A549 treated with AZD2906 at 1 μM for 4 hours (cell line): ENCODE measurements at places on chromosomes 7 and 10. TPM values are rescaled to one million over a fixed set of nuclear protein-coding genes. Genes with fewer than 3 reads are reported as not detected.

TBC1D12 gene
- total RNA-seq = 5.7 to 6.6 TPM (median 6.4 TPM) in 5 replicates

PLEKHS1 gene
- 0.02 to 0.06 TPM (median 0.03 TPM) in 4 of 5 replicates, not detected in the other for total RNA-seq

FAM25G gene
- 0.73 to 1.2 TPM (median 0.90 TPM) in 4 of 5 replicates, not detected in the other for total RNA-seq

ZNF425 gene
- 1.2 to 1.4 TPM (median 1.3 TPM) in 5 replicates for total RNA-seq

POLR3A gene
- 12.1 to 13.2 TPM (median 12.6 TPM) in 5 replicates for total RNA-seq

RASSF4 gene
- 4.4 to 5.7 TPM (median 5.0 TPM) in 5 replicates for total RNA-seq

TSPAN33 gene
- total RNA-seq = 4.5 to 6.2 TPM (median 5.9 TPM) in 5 replicates

TSPAN13 gene
- total RNA-seq = 14.7 to 18.8 TPM (median 17.1 TPM) in 5 replicates

NT5C3A gene
- total RNA-seq = 32.1 to 40.3 TPM (median 33.2 TPM) in 5 replicates

TMEM229A gene
- total RNA-seq = not detected in 5 replicates

PNLIP gene
- total RNA-seq = 0.13 to 0.28 TPM (median 0.14 TPM) in 4 of 5 replicates, not detected in the other

AMPH gene
- 0.03 to 0.11 TPM (median 0.07 TPM) in 5 replicates for total RNA-seq

PIP4K2A gene
- total RNA-seq = 16.4 to 29.3 TPM (median 19.4 TPM) in 5 replicates

KEL gene
- 0.08 TPM in 1 of 5 replicates, not detected in the others for total RNA-seq

CNNM1 gene
- total RNA-seq = 22.8 to 27.4 TPM (median 25.6 TPM) in 5 replicates

PIP gene
- 0.16 to 0.41 TPM (median 0.29 TPM) in 3 of 5 replicates, not detected in the others for total RNA-seq

CYP26A1 gene
- total RNA-seq = 2.0 to 3.0 TPM (median 2.3 TPM) in 5 replicates

SPDYE6 gene
- not detected in 5 replicates for total RNA-seq

GPC2 gene
- 0.34 to 1.1 TPM (median 0.66 TPM) in 5 replicates for total RNA-seq

MACROH2A2 gene
- 23.6 to 28.1 TPM (median 26.2 TPM) in 5 replicates for total RNA-seq

ORC5 gene
- total RNA-seq = 22.7 to 28.9 TPM (median 26.9 TPM) in 5 replicates

TAS2R60 gene
- not detected in 5 replicates for total RNA-seq

LGI1 gene
- not detected in 5 replicates for total RNA-seq

PTTG1IP2 gene
- not detected in 5 replicates for total RNA-seq

WDR86 gene
- total RNA-seq = 0.13 to 0.26 TPM (median 0.20 TPM) in 5 replicates

GAD2 gene
- total RNA-seq = not detected in 5 replicates

LRIT2 gene
- total RNA-seq = not detected in 5 replicates

C7orf57 gene
- 0.29 to 0.35 TPM (median 0.33 TPM) in 5 replicates for total RNA-seq

SLC39A12 gene
- not detected in 5 replicates for total RNA-seq

WNT8B gene
- 0.03 TPM in 1 of 5 replicates, not detected in the others for total RNA-seq

C10orf143 gene
- 0.45 to 0.86 TPM (median 0.59 TPM) in 5 replicates for total RNA-seq

GSTO2 gene
- total RNA-seq = 1.5 to 2.2 TPM (median 1.8 TPM) in 5 replicates

SHTN1 gene
- 20.2 to 30.3 TPM (median 25.1 TPM) in 5 replicates for total RNA-seq

OPALIN gene
- not detected in 5 replicates for total RNA-seq

RASA4B gene
- total RNA-seq = 1.2 to 2.1 TPM (median 1.5 TPM) in 5 replicates

CHST3 gene
- 49.9 to 62.3 TPM (median 61.0 TPM) in 5 replicates for total RNA-seq

FLNC gene
- 3.0 to 4.3 TPM (median 3.9 TPM) in 5 replicates for total RNA-seq

EN2 gene
- 0.56 to 0.94 TPM (median 0.92 TPM) in 5 replicates for total RNA-seq

PHKG1 gene
- total RNA-seq = 0.31 to 0.66 TPM (median 0.54 TPM) in 5 replicates

PRLHR gene
- total RNA-seq = not detected in 5 replicates

NOLC1 gene
- 141 to 177 TPM (median 158 TPM) in 5 replicates for total RNA-seq

FAM180A gene
- 0.05 TPM in 2 of 5 replicates, not detected in the others for total RNA-seq

ZNF853 gene
- total RNA-seq = 1.9 to 2.8 TPM (median 2.5 TPM) in 5 replicates

HOGA1 gene
- total RNA-seq = 2.7 to 3.4 TPM (median 2.9 TPM) in 5 replicates

CYP3A4 gene
- total RNA-seq = 0.06 to 0.10 TPM (median 0.10 TPM) in 4 of 5 replicates, not detected in the other

ACSL5 gene
- total RNA-seq = 0.25 to 0.60 TPM (median 0.33 TPM) in 5 replicates

MMD2 gene
- not detected in 5 replicates for total RNA-seq
